Hematopoietic multipotent progenitor cell (in vitro differentiated cells): ENCODE measurements at places on chromosomes 4 and X. TPM values are rescaled to one million over a fixed set of nuclear protein-coding genes. Genes with fewer than 3 reads are reported as not detected.

Gene TEX13A
- not detected for total RNA-seq

- DNase-seq = no peak
Measured at GRCh38 chr4:163164591-163164990, 2.1 kb downstream of the NAF1 start.

GRCh38 chr4:74822603-74823002 is 28.3 kb upstream of the BTC start:
- no peak for DNase-seq

DNA sequence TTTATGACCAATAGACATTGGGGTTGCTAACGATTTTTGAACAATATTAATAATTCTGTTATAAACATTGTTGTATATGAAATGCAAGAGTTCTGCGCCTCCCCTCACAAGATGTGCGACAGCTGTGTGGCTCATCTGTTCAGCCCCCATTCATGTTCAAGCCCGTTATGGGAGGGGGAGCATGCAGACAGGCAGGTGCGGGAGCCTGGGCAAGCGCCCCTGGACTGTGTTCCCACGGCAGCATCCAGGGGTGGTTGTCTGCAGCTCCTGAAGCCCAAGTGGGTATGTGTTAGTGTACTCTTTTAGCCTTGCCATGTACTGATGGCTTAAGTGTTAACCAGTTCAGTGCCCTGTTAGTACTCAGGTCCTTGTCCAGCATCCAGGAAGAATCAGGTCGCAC is 34.6 kb downstream of the UGT2A3 start:
- DNase-seq = no peak

- no peak for DNase-seq
Measured at GRCh38 chr4:15402146-15402545, 25.7 kb upstream of the C1QTNF7 start.

- no peak for DNase-seq
Measured at GRCh38 chrX:142002471-142002870, 98.8 kb downstream of the MAGEC1 start.

Gene BLOC1S4
- 22.9 TPM for total RNA-seq

DNA sequence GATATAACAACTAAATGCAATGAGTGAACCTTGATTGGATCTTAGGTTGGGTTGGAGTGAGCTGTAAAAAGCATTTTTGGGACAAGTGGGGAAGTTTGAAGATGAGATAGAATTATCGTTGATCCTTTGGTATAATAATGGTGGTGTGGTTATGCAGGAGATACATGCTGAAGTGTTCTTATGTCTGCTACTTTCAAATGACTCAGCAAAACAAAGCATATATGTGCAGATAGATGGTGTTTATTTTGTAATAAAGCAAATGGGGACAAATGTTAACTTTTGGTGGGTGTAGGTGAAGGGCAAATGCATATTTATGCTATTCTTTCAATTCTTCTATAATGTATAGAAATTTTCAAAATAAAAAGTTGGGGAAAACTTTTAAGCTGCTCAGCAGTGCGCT is 26.2 kb downstream of the RP2 start:
- DNase-seq = no peak

Gene CHM
- total RNA-seq = 7.8 TPM

- DNase-seq = no peak
Measured at GRCh38 chr4:138510053-138510452, 267.9 kb upstream of the SLC7A11 start.

DNA sequence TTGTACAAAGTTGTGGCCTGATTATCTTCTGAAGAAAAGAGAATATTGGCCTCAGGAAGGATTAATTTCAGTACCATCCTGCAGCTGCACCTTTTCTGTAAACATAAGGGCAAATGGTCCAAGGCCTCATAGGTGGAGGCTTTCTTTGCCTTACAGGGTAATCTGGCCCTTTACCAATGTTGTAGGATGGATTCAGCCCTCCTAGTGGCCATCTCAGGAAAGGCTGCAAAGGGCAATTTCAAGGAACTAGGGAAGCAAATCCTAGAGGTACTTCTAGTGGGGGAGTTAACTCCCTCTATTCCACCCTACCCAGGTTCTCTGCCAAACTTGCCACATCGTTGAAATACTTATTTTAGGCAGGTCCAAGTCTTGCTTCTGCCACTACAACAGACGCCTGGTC is 57.6 kb downstream of the UGT2B11 start:
- DNase-seq = no peak
